ENCODE measurements at places on chromosomes 4 and X.
A peak's percentile ranks its signal among the peaks of the same experiment; 100 is the strongest.

- no peaks in the 10 kb centered on the region for H3K4me1 ChIP-seq
- H3K36me3 ChIP-seq, result no peaks in the 10 kb centered on the region
- DNase-seq, result no peak
- H3K4me3 ChIP-seq, result no peak overlapping the region
- peaks cover 20% of the 10 kb centered on the region for H3K27me3 ChIP-seq
- H3K27ac ChIP-seq, result no peak overlapping the region
Measured at GRCh38 chr4:8276358-8277240, 7.0 kb downstream of the HTRA3 start.

DNA sequence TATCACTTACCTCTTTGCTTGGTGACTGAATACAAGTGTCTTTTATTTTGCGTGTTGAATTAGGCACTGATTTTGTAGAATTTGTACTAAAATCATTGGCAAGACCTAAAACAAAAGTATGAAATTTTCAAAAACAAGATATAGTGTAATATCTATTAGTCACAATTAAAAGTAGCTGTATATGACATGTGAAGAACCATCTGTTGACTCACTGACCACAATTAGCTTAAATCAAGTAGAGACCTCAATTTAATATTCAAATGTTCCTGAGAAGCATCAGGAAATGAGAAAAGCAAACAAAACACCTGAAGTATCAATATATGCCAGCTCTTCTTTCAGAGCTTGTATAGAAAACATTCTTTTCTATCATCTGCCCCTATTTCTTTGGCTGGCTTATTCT lies 5.5 kb downstream of the CENPC start:
- H3K27ac ChIP-seq, result no peak overlapping the region
- no peaks in the 10 kb centered on the region for H3K27me3 ChIP-seq
- peaks cover 60% of the 10 kb centered on the region for H3K36me3 ChIP-seq
- no peak for DNase-seq
- no peaks in the 10 kb centered on the region for H3K4me1 ChIP-seq

DNA sequence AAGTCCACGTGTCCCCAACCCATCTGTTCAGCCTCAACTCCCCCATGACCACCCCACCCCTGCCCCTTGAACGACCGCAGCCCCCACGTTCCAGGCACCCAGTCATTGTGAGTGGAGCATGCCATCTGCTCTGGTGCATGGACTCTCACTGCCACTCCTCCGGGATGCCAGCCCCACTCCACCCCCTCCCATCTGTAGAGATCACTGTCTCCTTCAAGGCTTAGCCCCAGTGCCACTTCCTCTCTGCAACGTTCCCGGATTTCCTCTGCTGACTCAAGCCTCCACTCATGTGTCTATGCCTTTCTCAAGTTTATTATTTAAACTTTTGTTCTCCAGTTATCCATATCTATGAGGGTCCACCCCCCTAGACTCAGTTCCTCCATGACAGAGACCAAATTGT lies 54.0 kb downstream of the MAML3 start:
- no peaks in the 10 kb centered on the region for H3K36me3 ChIP-seq
- H3K27me3 ChIP-seq, result no peaks in the 10 kb centered on the region
- no peak overlapping the region for H3K27ac ChIP-seq
- no peak overlapping the region for H3K4me3 ChIP-seq
- peaks cover 47% of the 10 kb centered on the region for H3K4me1 ChIP-seq

DNA sequence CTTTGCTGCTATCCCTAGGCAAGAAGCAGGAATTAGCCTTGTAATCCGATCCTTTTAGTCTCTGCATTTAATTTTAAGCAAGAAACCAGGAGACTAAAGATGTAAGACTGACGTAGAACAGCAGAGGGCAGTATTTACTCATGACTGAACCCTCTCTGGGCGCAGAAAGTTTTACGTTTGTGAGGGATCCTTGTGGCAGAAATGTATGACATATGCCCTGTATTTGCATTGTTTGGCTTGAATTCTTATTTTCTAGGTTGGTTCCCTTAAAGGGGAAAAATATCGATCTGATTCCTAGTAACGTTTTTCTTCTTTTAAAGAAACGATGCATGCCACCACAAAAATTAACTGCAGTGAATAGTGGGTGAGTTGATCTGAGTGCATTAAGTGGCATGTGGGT lies 1.3 kb upstream of the FAT4 start:
- peak; percentile 50 for DNase-seq
- no peak overlapping the region for H3K27ac ChIP-seq
- H3K4me3 ChIP-seq, result no peak overlapping the region
- H3K36me3 ChIP-seq, result no peaks in the 10 kb centered on the region

- DNase-seq, result no peak
- no peak overlapping the region for H3K27ac ChIP-seq
- H3K36me3 ChIP-seq, result no peaks in the 10 kb centered on the region
- H3K4me3 ChIP-seq, result no peak overlapping the region
- H3K4me1 ChIP-seq, result no peaks in the 10 kb centered on the region
Measured at GRCh38 chr4:7377223-7377865, 57.4 kb downstream of the PSAPL1 start.

DNA sequence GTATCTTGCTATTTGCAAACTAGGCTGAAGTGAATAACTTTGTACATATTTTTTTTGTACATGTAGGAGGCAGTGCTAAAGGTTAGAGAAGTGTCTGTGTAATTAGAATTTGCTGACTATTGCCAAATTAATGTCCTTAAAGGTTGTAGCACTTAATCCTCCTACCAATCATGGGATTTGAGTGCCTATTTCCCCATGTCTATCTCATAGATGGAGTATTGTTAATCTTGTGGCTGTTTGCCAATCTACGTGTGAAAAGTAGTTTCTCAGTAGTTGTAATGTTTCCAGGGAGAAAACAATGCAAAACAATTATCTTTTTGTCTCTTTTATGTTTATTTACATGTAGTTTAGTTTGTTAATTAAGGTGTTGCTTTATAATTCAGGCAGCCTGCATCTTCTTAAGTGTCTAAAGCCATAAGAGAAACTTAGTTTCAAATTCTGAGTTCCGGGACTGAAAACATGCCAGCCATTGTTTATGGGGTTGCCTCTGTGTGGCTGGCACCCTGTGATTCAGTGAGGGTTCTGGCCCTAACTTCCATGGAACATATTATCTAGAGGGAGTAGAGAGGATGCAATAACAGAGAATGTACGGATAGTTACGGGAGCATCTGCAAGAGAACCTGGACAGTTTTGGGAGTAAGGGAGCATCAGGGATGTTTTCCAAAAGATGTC lies 142.4 kb downstream of the KLHL8 start:
- H3K27ac ChIP-seq, result no peak overlapping the region
- DNase-seq, result no peak
- no peaks in the 10 kb centered on the region for H3K36me3 ChIP-seq

- no peaks in the 10 kb centered on the region for H3K27me3 ChIP-seq
- H3K27ac ChIP-seq, result no peak overlapping the region
Measured at GRCh38 chrX:66176134-66176533, 12.1 kb downstream of the HEPH start.

GRCh38 chrX:27903960-27904359 lies 77.3 kb downstream of the DCAF8L1 start:
- no peak overlapping the region for H3K4me3 ChIP-seq
- H3K27ac ChIP-seq, result no peak overlapping the region
- DNase-seq, result no peak
- no peaks in the 10 kb centered on the region for H3K27me3 ChIP-seq

- H3K36me3 ChIP-seq, result no peaks in the 10 kb centered on the region
- H3K27ac ChIP-seq, result peak overlapping the region; percentile 66
- H3K4me1 ChIP-seq, result peaks cover 3% of the 10 kb centered on the region
- DNase-seq, result no peak
Measured at GRCh38 chrX:13051529-13052172, 7.2 kb upstream of the FAM9C start.

DNA sequence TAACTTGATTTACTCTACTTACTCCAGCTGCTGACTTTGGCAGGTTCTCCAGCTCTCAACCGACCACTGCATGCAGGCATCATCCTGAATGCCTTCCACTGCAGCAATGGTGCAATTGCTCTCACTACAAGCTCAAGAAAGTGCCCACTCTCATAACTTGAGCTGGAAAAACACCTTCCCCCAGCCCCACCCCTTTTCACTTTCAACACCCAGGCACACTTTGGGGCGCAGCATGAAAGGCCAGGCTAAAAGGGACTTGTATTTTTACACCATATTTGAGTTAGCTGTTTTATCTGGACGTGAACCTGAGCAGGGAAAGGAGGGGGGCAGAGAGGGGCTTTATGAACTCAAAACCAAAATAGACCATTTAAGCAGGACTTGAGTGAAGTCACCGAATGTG lies 274.5 kb downstream of the RAB28 start:
- H3K4me3 ChIP-seq, result no peak overlapping the region
- H3K27ac ChIP-seq, result no peak overlapping the region
- no peaks in the 10 kb centered on the region for H3K36me3 ChIP-seq
- no peaks in the 10 kb centered on the region for H3K27me3 ChIP-seq
- H3K4me1 ChIP-seq, result no peaks in the 10 kb centered on the region

GRCh38 chrX:6041630-6042029 lies 187.0 kb downstream of the NLGN4X start:
- no peaks in the 10 kb centered on the region for H3K27me3 ChIP-seq
- no peak overlapping the region for H3K4me3 ChIP-seq
- H3K36me3 ChIP-seq, result no peaks in the 10 kb centered on the region
- H3K27ac ChIP-seq, result no peak overlapping the region
- no peak for DNase-seq

DNA sequence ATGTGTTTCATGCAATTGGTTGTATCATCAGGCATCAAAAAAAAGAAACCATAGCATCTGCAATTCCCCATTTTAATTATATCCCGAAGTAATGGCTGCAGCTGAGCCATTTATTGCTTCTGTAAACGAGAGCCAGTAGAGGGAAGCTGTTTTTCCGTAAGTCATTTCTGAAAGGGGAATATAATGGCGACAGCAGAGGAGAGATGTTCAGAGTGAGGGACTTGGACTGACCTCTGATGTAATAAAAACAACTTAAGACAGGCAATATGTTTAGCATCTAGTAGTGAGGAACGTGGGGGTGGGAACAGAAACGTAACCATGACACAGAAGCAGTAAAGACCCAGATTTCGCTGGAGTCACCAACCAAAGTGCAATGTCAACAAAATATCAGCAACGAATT lies 31.5 kb upstream of the NAA11 start:
- no peak overlapping the region for H3K27ac ChIP-seq
- no peaks in the 10 kb centered on the region for H3K36me3 ChIP-seq
- no peaks in the 10 kb centered on the region for H3K27me3 ChIP-seq
- H3K4me3 ChIP-seq, result no peak overlapping the region
- no peaks in the 10 kb centered on the region for H3K4me1 ChIP-seq
- no peak for DNase-seq

DNA sequence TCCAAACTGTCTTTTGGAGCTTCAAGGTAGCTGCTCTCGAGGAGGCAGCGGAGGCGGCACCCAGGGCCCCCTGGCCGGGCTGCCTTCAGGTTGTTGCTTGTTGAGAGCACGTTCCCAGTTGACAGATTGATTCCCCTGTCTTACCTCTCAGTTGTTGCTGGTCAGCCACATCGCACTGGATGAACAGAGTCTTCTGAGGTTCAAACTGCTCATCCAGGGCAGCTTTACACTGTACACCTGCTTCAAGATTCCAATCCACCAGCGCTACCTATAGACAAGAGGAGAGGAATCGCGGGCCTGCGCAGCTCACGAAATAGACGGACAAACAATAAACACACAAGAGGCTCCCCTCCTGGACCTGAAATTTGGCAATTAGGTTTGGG lies 497 bp downstream of the HPGD start:
- no peaks in the 10 kb centered on the region for H3K36me3 ChIP-seq
- H3K4me1 ChIP-seq, result peaks cover 4% of the 10 kb centered on the region
- peak; percentile 42 for DNase-seq
- peak overlapping the region; percentile 83 for H3K4me3 ChIP-seq
- peak overlapping the region; percentile 77 for H3K27ac ChIP-seq

DNA sequence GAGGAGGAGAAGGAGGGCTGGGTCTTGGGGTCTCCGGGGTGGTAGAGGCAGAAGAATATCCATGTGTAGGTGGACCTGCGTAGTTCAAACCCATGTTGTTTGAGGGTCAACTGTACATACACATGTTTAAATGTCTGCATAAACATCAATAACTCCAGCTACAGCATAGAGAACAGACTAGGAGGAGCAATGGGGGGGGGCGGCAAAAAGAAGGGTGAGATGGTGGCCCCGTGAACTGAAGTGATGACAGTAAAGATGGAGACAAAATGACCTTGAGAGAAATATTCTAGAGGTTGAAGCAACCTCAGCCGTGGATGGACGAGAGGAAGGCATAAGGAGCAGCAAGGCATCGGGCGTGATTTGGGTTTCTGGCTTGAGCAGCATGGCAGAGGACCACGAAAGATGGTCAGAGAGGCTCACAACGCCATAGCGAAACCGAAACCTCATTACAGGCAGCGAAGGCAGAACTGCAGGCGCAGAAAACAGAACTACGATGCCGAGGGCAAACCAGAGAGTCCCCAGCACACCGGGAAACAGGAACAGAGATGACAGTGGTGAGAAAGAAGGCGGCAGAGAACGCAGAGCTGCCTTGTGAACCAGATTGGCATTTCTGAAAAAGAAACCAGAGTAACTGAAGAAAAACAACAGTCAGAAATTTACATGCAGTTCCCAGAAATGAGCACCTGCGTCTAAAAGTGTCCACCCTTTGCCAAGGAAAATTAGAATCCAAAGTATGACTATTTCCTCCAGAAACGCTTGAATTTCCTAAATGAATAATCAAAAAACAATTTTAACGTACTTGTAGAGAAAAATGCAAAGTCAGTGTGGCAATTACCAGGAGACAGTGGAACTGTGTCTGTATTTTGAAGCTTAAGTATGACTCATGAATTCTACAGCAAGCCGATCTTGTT lies 50.3 kb upstream of the ENPP6 start:
- no peaks in the 10 kb centered on the region for H3K36me3 ChIP-seq
- DNase-seq, result no peak
- no peaks in the 10 kb centered on the region for H3K27me3 ChIP-seq
- no peak overlapping the region for H3K4me3 ChIP-seq

DNA sequence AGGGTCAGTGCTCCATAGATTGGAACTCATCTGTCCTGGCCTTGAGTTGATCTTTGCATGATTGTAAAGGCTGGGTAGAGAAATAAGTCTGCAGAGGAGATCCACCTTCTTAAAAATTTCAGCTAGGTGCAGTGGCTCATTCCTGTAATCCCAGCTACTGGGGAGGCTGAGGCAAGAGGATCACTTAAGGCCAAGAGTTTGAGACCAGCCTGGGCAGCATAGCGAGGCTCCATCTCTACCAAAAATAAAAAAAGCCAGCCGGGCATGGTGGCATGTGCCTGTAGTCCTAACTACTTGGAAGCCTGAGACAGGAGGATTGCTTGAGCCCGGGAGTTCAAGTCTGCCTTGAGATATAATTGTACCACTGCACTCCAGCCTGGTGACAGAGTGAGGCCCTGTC lies 476 bp upstream of the CXCR3 start:
- DNase-seq, result no peak
- peaks cover 10% of the 10 kb centered on the region for H3K4me1 ChIP-seq
- H3K27ac ChIP-seq, result no peak overlapping the region
- no peaks in the 10 kb centered on the region for H3K27me3 ChIP-seq

Measured in thymus (tissue), 14 donors.